ENCODE measurements at places on chromosomes 4 and X.

DNA sequence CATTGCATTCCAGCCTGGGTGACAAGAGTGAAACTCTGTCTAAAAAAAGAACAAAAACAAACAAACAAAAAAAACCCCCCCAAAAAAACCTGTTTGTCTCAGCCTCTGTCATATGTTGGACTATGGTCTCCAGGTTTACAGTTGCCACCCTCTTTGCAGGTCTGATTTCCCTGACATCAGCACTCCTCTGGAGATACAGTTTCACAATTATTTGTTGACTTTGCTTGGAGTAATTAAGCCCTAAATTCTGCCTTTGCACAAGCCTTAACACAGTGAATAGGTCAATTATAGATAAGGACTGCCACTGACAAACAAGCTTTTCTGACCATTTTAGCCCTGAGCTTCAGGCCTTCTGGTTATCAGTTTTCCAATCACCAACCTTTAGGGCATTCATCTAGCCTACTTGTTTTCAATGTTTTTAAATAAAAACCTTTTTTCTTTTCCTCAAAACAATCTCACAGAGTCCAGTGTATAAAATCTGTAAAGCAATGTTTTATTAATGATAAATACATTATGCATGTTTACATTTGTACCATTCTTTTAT lies 20.4 kb upstream of the MAPK10 start:
- DNase-seq: no peak

- no peak for DNase-seq
These were observed 38.2 kb upstream of the PNPLA4 start for GRCh38 chrX:7965436-7965835.

DNA sequence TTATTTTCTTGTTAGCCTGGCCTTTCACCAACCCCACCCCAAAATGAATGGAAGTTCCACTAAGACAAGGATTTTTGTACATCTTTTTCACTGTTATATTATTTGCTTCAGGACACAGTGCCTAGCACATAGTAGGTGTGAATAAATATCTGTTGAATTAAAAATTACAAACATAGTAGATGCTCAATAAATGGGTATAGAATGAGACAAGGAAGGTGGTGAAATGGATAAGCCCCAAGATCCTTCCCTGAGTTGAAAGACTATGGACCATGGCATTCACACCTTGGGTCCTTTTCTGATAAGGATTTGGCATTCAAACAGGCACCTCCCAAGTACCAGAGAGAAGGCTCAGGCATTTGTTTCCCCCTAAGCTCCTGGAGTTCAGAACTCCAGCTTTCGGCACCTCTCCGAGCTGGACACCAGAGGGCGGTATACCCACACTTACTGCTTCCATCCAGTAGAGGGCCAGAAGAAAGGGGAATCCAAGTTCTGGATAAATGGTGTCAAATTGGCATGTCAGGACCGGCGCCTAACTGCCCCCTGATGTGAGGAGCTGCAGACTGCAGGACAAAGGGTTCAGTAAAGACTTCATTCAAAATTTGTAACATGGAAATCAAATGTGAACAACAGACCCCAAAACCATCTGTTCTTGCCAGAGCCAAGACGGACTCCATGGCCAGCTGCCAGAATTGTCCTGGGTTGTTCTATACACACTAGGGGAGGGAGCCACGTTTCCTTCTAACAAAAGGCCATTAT lies 193.0 kb downstream of the GPC3 start:
- DNase-seq: peak; percentile 32

- DNase-seq: no peak
These were observed 10.5 kb downstream of the ACSL1 start for GRCh38 chr4:184815046-184815877.

- no peak for DNase-seq
These were observed 34.1 kb downstream of the ART3 start for GRCh38 chr4:76108467-76109181.

GRCh38 chr4:135197641-135198040 lies 996.1 kb upstream of the PABPC4L start:
- DNase-seq: no peak

- no peak for DNase-seq
These were observed 131.2 kb upstream of the SMARCAD1 start for GRCh38 chr4:94076498-94076897.

DNA sequence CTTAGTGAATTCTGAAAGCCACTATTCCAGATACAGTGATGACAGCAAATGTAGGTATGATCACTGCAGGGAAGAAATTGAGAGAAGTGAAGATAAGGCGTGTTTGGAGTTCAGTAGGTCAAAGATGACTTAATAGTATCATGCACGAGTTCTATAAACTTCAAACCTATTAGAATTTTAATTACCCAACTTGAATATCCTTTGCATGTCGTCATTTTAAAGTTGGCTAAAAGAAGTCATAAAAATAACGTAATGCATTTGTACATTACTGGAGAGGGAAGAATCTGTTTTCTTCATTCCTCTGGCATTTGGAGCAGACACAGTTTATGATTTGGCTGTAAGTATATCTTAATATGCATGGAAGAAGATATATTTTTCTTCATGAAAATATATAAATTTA lies 68.6 kb upstream of the MXRA5 start:
- DNase-seq: no peak

DNA sequence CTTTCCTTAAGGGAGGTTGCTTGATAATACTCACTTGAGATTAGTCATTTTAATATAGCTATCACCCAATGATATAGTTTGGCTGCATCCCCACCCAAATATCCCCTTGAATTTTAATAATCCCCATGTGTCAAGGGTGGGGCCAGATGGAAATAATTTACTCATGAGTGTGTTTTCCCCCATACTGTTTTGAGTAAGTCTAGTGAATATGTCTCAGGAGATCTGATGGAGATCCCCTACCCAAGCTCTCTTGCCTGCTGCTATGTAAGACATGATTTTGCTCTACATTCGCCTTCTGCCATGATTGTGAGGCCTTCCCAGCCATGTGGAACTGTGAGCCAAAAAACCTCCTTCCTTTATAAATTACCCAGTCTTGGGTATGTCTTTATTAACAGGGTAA lies 539.7 kb upstream of the GRID2 start:
- no peak for DNase-seq

DNA sequence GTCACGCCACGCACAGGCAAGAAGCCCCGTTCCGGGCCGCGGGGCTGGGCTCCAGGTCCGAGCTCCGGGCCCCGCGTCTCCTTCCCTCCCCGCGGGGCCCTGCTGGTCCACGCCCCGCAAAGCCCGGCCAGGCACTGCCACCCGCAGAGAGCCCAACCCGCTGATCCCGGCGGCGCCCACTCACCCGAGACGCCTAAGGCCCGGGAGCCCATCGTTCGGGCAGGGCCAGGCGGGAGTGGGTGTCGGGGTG lies 870 bp downstream of the PDZD4 start:
- DNase-seq: no peak

DNA sequence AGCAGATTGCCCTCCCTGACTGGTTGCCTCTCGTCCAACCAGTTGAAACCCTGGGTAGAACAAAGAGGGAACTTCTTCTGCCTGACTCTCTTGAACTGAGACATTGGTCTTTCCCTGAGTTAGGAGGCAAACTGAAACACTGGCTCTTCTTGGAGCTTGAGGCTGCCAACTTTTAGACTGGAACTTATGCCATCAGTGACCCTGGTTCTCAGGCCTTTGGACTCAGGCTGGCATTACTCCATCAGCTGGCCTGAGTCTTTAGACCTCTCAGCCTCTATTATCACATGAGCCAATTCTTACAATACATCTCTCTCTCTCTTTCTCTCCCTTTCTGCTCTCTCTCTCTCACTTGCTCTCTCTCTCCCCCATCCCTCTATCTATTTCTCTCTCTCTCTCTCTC lies 86.4 kb downstream of the EMCN start:
- no peak for DNase-seq

DNA sequence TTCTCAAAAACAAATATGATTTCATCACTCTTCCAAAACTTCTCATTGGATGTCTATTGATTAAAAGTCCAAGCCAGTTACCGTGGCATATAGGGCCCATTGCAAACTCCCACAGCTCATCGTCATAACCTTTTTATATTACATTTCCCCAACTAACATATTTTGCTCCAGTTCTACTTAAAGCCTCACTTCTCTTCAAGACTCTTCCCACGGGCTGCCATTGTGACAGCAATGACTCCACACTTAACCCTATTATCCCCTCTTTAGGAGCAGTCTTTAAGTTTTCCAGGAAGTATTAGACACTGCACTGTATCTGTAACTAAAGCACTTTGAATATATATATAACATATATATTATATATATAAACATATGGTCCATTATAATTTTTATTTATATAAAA lies 44.5 kb downstream of the DTHD1 start:
- no peak for DNase-seq

- DNase-seq: no peak
These were observed 69.4 kb downstream of the TBC1D9 start for GRCh38 chr4:140686796-140687195.

- no peak for DNase-seq
These were observed 15.8 kb upstream of the SLC25A4 start for GRCh38 chr4:185127021-185127925.

GRCh38 chr4:24236120-24236519 lies 346.3 kb upstream of the PPARGC1A start:
- no peak for DNase-seq

DNA sequence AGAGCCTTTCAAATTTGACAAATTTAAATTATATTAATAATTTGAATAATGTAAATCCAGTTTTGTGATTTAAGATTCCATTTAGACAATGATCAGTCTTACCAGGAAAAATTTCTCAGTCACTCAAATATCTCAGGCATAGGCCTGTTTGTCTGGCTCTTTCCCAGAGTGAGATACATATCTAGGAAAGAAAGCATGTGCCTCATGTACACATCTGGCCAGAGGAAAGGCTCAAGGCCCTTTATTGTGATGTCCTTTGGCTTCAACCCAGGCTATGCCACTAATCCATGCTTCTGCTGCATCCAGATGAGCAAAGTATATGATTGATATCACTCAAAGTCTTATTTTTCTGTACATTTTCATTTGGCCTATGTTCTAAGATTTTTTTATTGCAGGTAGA lies 473.3 kb upstream of the ADGRL3 start:
- DNase-seq: no peak

GRCh38 chr4:87785731-87786509 lies 13.4 kb upstream of the IBSP start:
- no peak for DNase-seq

DNA sequence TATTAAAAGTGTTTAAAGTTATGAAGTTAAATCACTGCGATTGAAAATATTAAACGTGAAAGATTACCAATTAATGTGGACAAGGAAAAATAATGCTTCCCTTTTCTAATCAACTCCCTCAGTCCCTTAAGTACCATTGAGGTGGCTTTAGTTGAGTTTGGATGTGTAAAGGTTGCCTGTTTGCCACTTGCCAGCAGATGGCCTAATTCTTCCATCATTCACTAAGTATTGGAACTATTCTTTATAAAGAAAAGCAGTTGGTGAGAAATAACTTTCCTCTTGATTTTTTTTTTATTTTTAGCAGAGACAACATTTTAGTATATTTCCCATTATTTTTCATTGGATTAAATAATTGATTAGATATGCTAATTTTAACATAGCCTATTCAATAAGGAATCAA lies 295.9 kb upstream of the TACR3 start:
- DNase-seq: no peak

DNA sequence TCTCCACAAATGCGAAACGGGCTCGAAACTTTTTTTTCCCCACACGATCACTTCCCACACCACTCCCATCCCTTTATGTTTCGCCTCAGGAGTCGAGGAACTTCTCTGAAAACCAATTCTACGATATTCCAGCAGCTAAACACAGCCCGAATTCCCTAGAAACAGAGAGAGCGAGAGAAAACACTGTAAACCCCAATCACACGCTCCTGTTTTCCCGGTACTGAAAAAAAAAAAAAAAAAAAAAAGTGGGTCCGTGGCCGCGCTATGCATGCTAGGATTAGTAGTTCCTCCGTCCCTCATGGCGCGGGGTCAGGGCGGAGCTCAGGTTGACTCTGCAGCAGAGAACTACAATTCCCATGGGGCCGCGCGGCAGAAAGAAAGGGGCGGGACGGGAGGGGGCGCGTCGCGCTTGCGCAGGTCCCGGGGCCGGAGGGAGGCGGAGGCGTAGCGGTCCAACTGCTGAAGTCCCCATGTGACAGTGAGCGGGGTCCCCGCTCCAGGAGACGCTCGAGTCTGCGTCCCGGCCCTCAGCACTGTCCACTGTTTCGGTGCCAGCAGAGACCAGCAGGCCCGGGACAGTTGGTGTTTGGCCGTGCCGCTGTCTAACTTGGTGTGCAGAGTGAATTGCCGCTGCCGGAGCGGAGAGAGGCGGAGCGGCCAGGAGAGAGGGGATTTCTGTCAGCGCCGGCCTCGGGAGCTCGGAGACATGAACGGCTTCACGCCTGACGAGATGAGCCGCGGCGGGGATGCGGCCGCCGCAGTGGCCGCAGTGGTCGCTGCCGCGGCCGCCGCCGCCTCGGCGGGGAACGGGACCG lies at the start of gene SAP30:
TSS of gene SAP30 (plus strand) at position 478 of the 815 bp plus-strand sequence. CDS start at position 707, 229 bp downstream.
- DNase-seq: peak; percentile 93

GRCh38 chrX:1451661-1452515 lies 821 bp downstream of the ASMTL start:
- DNase-seq: no peak

DNA sequence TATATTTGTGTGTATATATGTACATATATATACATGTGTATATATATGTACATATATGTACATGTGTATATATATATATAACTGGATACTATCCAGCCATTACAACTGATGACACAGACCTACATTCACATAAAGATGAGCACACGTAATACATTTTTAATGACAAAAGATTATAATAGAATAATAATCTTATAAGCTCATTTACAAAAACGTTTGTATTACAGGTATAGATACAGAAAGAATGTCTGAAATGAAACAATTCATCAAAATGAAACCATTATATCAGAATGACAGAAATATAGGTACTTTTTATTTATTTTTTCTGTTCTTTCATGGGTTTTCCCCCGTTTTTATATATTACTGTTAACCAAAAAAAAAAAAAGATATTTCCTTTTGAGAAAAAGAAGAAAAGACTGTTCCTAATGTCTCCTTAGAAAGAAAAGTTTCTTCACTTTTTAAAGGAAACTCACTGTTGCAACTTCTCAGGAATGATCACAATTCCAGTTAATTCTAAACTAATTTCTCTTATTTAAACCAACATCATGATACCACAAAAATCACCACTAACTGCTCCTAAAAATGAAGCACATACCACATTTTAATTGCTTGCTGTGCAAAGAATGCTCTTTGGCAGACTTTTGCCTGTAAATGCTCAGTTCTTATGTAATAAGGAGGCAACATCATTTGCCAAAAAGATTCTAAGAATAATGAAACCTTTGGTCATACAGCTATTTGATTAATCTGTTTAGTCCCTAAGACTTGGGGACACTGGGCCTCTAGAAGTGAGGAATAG lies 18.9 kb downstream of the LEF1 start:
- no peak for DNase-seq

DNA sequence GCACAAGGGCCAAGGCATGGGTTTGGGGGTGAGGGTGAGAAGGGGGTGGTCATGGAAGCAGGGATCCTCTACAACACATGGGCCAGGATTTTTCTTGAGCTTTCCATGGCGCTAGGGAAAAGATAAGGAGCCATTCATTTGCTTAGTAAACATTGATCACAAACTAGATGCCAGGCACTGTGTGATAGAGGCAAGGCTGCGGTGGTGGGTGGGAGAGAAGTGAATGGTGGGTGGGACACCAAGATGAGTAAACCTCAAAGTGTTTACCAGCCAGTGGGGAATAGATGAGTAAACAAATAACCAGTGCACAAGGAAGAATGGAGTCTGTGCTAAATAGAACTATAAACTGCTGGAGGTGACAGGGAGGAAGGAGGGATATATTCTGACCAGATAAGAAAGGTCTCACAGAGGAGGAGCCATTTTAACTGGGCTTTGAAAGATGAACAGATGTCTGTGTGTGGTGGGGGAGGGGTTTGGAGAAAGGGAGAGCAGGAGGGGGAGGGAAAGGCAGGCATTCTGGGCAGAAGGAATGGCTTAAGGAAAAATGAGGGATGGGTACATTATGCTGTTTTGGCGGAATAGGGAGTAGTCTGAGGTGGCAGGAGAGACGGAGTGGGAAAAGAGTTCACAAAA lies 48.0 kb upstream of the LAS1L start:
- no peak for DNase-seq
